ENCODE measurements at places on chromosomes 12 and 14.

- no peak for DNase-seq
These were observed 11.6 kb upstream of the PPP1CC start for GRCh38 chr12:110754101-110754793.

DNA sequence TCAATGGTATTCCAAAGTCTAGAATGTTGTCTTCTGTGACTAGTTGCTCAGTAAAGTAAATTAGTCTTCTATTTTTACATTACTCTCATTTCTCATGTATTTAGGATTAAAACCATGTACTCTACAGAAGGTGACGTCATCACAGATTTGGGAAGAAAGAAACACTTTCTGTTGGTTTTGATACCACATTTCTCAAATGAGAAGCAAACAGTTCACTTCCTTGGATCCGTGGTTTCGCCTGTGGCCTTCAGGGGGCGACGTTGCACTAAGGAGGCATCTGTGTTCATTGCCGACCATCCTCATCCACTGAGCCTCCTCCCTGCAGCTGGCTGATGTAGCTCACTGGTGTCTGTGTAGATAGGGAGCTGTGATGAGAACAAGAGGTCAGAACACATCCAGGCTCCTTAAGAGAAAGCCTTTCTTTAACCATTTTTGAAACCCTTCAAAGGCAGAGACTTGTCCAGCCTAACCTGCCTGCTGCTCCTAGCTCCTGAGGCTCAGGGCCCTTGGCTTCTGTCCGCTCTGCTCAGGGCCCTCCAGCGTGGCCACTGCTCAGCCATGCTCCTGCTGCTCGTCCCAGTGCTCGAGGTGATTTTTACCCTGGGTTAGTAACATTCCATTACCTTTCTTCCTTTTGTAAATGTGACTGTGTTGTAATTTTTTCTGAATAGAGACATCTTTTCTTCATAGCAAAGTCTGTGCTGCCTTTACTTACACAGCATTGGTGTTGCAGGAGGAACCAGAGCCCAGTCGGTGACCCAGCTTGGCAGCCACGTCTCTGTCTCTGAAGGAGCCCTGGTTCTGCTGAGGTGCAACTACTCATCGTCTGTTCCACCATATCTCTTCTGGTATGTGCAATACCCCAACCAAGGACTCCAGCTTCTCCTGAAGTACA lies 220.6 kb upstream of the OR4E1 start:
- no peak for DNase-seq

DNA sequence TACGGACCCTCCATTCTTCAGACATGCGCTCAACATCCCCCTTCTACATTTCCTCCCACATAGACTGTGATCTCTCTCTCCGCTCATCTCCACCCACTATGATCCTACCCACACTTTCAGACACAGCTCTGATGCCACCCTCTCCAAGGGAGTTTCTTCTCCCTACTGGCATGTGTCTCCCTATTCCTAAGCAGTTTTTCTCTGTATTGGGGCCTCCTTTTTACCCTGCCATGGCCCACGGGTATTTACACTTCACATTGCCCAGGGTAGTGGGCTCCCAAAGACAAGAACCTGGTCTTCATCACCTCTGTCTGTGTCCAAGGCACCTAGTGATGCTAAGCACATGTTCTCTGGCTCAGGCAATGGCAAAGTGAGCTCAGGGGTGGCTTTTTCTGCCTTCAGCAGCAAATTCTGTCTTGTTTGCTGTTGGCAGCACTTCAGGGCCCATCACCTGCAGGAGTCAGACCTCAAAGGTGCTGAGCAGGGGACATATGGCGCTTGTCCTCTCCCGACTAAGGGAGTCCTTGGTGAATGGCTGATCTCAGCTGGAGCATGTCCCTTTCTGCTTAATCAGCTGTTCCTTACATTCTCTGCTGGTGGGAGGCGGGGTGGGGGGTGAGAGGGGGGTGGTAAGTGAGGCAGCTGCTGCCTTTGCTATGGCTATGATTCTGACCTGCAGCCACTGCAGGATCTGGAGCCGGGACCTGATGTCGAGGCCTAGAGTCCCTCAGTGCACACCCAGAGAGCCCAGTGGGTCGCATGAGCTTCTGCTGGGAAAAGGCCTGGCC lies 256.8 kb downstream of the PCNX1 start:
- no peak for DNase-seq

DNA sequence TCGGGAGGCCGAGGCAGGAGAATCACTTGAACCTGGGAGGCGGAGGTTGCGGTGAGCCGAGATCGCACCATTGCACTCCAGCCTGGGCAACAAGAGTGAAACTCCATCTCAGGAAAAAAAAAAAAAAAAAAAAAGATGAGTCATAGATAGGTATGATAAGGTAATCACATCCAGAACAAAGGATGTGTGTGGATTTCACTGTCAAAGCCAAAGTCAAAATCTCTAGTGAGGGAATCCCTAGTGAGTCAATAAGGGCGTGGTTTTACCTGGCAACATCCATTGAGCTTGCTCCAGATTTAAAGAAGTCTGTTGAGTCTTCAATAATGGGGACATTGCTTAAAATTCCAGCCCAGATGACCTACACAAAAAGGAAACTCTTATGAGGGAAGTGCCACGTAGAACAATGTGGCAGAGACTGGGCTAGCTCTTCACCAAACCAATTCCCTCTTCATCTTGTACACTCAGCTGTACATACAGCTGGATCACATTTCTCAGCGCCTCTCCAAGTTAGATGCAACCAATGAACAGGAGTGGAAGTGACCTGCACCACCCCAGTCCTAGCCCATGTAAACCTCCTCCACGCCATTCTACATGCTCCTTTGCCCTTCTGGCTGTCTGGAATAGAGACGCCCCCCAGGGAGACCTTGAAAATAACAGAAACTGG lies 23.4 kb downstream of the ALDH1L2 start:
- DNase-seq: no peak

GRCh38 chr12:62724285-62724684 lies 210.7 kb downstream of the PPM1H start:
- DNase-seq: no peak

GRCh38 chr12:6285063-6285477 lies 25.4 kb upstream of the PLEKHG6 start:
- peak; percentile 16 for DNase-seq

DNA sequence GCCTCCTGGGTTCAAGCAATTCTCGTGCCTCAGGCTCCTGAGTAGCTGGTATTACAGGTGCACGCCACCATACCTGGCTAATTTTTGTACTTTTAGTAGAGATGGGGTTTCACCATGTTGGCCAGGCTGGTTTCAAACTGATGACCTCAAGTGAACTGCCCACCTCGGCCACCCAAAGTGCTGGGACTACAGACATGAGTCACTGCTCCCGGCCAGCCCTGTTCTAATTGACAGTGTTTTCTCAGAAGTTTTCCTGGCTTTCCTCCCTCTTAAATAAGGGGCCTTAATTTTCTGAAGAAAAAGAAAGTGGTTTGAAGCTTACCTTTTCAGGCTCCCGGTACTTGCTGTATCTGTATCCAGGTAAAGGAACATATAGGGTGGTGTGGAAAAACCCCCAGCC lies 1.7 kb downstream of the HAL start:
- no peak for DNase-seq

DNA sequence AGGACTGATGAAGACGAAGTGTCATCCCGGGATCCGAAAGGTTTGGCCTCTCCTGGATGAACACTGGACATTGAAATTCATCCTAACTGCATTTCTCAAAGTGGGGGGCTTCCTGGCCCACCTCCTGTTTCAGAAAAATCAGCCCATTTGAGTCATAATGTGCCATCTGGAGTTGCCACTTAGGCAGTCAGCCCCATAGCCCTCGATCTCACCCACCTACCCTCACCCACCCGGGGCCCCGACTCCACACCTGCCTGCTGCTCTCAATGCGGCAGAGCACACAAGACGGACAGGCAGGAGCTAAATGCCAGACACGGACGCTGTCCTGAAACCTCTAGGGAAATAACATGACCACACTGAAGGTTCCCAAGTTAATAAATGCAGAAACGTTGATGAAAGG lies 12.6 kb downstream of the DLK1 start:
- no peak for DNase-seq

DNA sequence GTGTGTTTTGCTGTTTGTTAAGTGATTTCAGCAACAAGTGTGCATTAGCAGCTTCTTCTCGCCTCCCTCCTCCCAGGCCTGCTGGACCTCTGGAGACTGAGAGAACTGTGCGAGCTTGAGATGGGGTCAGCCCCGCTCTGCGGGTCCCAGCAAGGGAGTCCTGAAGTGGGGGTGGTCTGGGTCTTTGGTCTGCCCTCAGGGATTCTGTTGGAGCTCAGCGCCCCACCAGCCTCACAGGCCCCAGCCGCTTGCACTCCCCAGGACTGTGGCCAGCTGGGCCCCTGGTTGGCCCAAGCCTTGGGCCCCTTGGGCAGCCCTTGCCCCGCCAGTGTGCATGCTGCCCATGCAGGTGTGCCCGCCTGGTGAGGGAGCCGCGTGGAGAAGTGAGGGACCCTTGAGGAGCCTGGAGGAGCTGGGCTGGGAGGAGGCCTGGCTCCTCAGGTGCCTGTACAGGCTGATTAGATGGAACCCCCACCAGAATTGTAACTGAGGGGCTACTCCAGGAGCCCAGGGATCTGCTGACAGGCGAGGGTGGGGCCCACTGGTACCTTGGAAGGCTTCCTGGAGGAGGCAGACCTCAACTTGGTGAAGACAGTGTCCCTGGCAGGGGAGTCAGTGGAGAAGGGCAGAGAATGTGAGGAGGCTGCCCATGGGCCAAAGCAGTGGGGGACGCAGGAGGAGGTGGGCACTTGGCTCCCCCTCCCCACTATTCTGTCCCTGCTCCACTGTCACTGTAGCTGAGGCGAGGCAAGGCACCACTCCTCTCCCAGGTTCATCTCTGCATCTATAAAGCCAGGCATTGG lies 56.7 kb downstream of the BEGAIN start:
- DNase-seq: no peak

- DNase-seq: no peak
These were observed 40.6 kb downstream of the IGF1 start for GRCh38 chr12:102439426-102440405.
